ENCODE measurements at places on chromosomes 6 and 20.

- no peak for ATAC-seq
Observed at GRCh38 chr6:140537834-140538705, 1163.6 kb upstream of the CITED2 start.

DNA sequence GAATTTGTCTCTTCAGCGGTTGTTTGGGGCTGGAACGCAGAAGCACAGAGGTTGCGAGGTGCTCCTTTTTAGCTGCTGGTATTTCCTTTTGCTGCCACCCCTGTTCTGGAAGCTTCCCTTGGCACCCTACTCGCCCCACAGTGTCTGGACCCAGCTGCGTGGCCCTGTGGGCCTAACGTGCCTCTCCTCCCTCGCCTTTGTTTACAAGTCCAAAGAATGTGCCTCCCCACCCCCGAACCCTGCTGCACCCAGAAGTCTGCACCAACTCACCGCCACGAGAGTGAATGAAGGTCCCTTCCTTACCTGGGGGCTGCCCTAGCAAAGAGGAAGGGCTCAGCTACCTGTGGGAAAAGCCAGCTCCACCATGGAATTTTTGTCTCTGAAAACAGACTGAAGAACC lies 139.7 kb upstream of the RPS6KA2 start:
- ATAC-seq, result no peak

DNA sequence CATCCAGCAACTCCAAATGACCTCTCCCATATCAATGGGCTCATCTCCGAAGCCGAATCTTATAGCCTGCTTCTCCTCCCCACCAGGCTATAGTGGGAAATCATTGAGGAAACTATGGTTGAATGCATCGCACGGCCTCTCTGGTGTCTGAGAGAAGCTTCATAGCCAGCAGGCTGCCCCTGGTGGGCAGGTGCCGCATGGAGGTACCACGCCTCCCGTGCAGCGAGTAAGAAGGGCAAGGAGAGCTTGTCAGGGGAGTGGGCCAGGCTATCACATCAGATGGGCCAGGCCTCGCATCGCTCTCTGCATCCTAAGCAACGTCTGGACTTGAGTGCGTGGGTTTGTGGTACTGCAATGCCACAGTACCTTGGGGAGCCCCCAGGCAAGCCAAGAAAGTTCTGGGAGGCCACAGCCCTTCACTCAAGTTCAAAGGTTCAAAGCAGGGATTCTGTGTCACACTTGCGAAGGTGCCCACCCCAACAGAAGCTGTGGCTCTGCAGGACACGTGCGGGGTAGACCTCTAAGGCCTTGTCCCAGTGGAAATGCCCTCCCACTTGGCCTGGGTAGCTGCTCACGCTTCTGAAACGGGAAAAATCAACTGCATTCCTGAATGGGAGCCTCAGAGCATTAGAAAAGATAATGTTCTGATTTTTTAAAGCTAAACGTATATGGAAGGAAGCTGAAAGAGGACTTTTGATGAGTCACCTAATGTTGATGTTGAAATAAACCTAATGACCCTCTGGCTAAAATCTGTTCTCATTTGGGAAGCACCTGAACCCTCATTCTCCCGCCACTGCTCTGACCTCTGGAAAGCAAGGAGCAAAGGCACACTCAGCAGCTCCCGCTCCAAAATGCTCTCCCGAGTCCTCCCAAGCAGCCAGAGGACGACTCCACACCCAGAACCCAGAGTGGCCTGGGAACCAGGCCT lies 8.4 kb upstream of the IRF4 start:
- no peak for ATAC-seq

DNA sequence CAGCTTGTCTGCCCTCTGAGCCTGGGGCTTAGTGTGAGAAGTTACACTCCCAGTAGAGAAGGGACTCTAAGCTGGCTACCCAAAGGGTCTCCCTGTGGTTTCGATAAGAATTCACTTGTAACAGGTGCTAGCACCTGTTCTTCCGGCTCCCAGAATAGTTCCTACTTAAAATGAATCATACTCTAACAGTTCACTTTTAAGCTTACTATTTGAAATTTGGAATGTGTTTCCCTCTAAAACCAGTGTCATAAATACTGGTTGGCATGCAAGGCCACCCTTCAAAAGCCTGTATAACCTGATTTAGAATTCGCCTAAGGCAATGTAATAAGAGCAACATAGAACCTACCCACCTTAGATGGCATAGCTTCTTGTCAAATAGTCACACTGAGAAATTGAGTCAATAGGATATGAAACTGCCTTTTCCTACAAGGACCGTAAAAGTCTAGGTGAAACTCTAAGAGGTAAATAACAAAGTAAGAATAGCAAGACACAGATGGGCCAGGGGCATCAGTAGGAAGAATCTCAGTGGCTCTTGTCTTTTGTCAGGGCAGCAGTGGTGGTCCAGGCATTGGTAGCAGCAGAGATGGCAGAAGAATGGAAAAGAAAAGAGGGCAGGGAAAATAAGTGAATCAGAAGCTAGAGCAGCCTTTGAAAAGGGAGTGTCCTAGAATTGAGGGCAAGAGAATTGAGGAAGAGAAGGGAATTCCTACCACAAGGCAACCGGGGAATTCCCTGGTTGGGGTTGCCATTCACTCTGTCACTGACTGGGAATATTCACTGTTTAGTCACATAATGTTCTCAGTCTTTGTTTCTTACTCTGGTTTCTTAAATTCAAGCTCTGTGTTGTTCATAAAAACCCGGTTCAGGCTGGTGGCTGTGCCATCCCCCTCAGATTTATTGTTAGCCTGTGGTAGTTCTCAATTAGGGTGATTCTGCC lies 91.5 kb downstream of the HIVEP2 start:
- ATAC-seq, result peak; percentile 88

GRCh38 chr6:80548532-80548931 lies 442.1 kb downstream of the BCKDHB start:
- ATAC-seq, result no peak

DNA sequence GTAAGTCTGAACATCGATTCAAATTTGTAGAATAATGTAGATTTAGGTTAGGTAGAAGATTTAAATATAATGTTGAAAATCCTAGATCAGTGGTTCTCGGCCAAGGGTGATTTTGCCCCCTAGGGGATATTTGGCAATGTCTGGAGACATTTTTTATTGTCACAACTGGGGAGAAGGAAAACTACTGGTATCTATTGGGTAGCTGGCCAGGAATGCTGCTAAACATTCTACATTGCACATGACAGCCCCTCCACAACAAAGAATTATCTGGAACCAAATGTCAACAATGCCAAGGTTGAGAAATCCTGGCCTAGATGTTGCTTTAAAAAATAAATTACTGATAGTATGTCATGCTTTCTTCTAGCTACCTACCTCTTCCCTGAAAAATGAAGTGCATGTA lies 76.1 kb downstream of the HIVEP2 start:
- ATAC-seq, result no peak

DNA sequence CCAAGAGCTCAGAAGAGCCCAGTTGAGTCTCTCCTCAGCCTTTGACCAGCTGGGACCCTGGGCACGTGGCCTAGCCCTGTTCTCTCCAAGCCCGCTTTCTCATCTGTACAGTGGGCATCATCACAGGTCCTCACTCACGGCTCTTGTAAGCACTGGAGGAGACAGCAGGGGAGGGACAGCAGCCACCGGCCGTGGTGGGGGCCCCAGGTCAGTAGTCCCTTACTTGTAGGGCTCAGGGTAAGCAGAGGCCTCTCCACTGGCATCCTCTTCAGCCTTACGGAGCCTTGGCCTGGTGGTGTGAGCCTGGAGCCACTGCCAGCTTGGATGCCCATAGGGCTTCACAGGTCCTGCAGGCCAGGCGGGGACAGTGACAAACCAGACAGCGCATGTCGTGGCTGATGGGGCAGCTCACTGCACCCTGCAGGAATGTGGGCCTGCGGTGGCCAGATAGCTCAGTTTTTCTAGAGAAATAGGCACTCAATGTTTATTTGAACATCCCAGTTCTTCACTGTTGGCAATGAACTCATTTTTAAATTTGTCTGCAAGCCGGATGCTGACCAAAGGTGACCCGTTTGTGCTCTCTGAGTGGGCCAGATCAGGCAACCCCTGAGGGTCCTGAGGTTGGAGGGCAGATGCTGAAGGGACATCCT lies 65.1 kb downstream of the ADNP start:
- ATAC-seq, result no peak

GRCh38 chr6:105545228-105545920 lies 142.5 kb upstream of the PREP start:
- peak; percentile 88 for ATAC-seq

GRCh38 chr20:57400231-57400701 lies 9.1 kb downstream of the RBM38 start:
- ATAC-seq, result no peak

GRCh38 chr6:35401514-35401913 lies 50.6 kb upstream of the FANCE start:
- ATAC-seq, result peak; percentile 68

- no peak for ATAC-seq
Observed at GRCh38 chr20:44052166-44052565, 134.8 kb downstream of the JPH2 start.

GRCh38 chr20:34558320-34559218 lies at the start of gene MAP1LC3A:
MAP1LC3A (plus strand) TSS chr20:34558718; CDS start chr20:34558869, 151 bp downstream.
- peak; percentile 92 for ATAC-seq

DNA sequence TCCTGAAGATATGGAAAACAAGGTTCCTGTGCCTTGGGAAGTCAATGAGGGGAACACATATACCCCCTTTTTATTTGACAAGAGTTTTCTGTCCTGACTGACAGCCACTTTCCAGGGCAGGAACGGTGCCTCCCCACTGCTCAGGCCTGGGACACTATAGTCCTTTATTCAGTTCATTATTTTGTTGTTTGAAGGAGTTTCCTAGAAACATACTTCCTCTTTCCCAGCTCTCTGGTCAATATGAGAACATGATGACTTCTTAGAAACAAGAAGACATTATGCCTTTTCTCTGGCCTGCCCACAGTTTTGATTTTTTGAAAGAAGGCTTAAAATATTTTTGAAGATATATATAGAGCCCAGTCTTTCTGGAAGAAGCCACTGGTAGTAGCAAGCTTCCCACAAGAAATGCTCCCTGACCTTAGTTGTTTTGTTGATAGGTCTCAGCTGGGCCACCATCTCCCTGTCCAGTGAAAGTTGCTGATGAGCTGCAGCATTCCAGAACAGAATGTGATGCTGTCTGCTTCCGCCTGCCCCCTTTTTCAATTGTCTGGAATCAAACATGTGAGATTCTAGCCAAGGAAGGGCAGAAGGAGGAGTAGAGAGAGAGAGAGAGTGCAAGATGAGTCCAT lies 350.0 kb upstream of the PRND start:
- no peak for ATAC-seq

DNA sequence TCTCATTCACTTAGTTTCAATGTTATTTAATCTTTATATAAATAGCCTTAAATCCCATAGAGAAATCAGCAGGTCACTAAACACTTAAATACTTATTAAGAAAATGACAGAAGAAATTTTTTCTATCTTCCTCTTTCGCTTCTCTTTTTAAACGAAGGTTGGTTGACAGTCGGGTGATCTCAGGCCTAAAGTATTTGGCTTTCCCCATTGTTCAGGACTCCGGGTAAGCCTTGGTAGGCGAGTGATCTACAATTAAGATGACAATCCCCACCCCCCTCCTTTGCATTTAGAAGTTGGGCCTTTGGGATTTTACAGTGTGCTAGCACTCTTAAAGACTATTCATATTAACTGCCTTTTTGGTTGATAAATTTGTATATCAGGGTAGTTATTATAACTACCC lies 19.7 kb upstream of the UTRN start:
- ATAC-seq, result no peak

GRCh38 chr20:51667002-51667408 lies 101.2 kb downstream of the ATP9A start:
- ATAC-seq, result no peak

GRCh38 chr20:58268936-58269619 lies 40.4 kb upstream of the RAB22A start:
- ATAC-seq, result no peak

GRCh38 chr6:110329348-110329713 lies 28.8 kb downstream of the METTL24 start:
- no peak for ATAC-seq

- ATAC-seq, result no peak
Observed at GRCh38 chr6:145241721-145242120, 493.6 kb downstream of the EPM2A start.

DNA sequence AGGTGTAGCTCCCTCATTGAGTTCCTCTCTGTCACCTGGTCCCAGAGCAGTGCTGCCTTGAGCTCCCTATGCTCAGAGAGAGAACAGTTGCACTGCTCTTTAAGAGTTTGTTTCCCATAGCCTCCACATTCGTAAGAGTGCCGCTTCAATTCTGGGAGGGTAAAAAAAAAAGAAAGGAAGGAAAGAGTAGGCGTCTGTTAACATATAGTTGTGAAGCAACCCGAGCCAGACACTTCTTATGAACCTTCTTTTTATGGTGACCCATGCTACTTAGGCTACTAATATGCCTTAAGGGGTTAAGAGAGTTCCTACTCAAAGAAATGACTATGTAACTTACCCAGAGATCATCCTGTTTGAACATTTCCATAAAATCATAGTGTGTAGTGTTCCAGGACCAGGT lies 4.3 kb upstream of the ARG1 start:
- ATAC-seq, result no peak

GRCh38 chr20:51562332-51563173 lies 20.0 kb upstream of the NFATC2 start:
- ATAC-seq, result peak; percentile 41

- no peak for ATAC-seq
Observed at GRCh38 chr6:60643870-60644269, 1642.2 kb downstream of the KHDRBS2 start.

GRCh38 chr6:156432543-156432942 lies 344.6 kb upstream of the ARID1B start:
- no peak for ATAC-seq

GRCh38 chr6:23526526-23526925 lies 599.5 kb upstream of the NRSN1 start:
- ATAC-seq, result no peak

DNA sequence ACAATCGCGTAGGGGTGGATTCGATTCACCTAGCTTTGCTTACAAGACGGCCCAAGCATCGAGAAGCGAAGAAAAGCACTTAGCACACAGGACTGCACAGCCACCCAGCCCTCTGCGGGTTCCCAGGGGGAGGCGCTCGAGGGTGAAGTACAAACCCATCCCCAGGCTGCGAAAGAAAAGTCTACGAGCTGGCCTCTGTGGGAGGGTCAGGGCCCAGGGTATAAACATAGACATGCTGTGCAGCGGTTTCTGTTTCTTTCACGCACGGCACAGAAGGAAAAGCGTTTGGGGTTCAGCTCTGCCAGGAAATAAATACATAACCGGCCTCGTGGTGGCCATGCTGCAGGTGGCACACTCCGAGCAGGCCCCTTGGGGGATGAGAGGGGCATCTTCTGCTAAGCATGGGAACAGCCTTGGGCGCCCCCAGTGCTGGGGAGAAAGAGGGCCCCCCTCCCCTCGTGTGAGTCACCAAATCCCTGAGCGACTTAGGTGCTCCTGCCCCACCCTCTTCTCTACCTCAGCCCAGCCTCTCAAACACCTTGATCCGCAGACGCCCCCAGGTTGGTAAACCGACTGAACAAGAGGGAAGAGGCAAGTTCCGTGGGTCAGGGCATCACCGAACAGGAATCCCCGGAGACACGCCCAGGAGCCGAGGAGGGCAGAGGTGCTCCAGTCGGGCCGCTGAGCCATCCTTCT lies 91.6 kb upstream of the RIPOR2 start:
- ATAC-seq, result peak; percentile 63

DNA sequence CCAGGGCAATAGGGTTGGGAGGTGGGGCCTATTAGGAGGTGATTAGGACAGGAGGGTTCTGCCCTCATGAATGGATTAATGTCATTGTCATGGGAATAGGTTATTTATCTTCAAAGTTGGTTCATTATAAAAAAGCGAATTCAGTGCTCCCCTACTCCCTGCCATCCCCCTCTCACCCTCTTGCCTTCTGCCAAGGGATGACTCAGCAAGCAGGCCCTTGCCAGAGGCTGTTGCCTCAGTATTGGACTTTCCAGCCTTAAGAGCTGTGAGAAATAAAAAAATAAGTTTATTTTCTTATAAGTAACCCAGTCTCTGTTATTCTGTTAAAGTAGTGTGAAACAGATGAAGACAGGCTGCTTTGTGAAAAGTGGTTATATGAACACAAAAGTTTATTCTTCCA lies 381.1 kb upstream of the ZFP64 start:
- ATAC-seq, result no peak
